Activated T-cell treated with anti-CD3 and anti-CD28 coated beads, Interleukin-2, amount 50 U/mL, for 72 hours (primary cell): ENCODE measurements at places on chromosomes 11 and 22.

- no peak for DNase-seq
Observed at GRCh38 chr11:34957606-34958005, 41.2 kb downstream of the PDHX start.

DNA sequence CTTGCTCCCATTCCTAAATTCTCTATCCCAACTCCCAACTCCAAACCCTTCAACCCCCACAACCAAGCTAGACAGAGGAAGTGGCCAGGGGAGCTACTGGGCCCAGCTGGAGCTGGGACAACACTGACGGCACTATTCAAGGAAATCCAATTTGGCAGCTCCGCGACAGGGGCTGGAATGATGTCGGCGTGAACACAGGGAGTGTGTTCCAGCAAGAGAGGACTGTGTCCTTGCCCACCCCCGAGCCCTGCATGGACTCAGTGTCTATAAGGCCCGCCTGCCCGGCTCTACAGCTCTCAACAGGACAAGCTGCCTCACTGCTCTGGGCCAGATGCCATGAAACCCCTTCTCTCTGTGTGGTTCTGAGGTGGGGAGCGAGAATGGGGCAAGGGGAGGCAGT, 11.3 kb downstream of the PCSK7 start:
- DNase-seq: no peak

DNA sequence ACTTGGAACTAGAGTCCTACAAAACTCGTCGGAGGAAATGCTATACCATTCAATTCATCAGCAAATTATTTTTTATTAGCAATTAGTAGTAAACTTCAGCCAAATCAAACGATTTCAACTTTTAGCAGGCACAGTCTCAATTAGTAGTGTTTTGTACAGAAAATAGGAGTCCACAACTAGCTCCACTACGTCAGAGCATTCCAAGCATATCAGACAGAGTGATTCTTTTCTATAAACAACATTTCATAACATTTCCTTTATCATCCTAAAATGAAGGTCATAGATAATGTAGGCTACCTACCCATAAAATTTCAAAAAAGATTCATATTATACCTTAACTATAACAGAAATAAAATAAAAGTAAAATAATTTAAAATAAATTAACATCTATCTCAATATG, 169.9 kb downstream of the KIF18A start:
- DNase-seq: no peak

GRCh38 chr11:82560836-82561235, 172.8 kb downstream of the FAM181B start:
- DNase-seq: no peak

- no peak for DNase-seq
Observed at GRCh38 chr11:128116885-128117284, 470.5 kb downstream of the ETS1 start.

GRCh38 chr11:303363-303762, 4.0 kb upstream of the IFITM5 start:
- no peak for DNase-seq

DNA sequence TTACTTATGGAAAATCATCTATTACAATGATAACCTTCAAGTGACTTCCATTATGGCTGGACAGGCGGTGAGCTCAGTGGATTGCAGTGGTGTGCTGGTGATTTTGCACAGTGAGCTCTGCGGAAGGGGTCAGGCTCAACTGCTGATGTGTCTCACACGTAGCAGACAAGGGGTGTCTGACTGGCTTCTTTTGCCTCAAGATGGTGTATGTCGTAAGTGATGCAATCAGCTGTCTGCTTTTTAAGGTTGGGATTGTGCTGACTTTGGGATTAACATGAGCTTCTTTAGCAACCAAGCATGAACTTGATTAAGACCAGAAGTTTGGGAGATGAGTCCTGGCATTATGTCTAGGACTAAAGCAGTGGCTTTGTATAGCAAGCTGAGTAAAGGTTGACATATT, 49.5 kb downstream of the POLD3 start:
- no peak for DNase-seq

DNA sequence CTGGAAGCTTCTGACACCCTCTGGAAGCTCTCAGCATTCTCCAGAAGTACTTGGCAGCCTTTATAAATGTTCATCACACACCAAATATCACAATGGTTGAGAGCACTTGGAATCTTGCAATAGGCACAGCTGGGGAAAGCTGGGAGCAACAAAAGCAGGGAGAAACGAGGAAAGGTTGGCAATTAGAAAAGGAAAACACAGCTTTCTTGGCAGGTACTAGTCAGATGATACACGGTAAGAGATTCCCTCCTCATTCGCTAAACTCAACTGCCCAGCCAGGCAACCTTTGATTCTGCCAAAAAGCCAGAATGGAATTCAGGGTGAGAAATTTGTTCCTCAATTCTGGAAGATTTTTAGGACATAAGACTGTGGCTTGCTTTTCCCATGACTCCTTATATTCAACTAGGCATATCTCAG, 576.9 kb upstream of the ANO5 start:
- no peak for DNase-seq

DNA sequence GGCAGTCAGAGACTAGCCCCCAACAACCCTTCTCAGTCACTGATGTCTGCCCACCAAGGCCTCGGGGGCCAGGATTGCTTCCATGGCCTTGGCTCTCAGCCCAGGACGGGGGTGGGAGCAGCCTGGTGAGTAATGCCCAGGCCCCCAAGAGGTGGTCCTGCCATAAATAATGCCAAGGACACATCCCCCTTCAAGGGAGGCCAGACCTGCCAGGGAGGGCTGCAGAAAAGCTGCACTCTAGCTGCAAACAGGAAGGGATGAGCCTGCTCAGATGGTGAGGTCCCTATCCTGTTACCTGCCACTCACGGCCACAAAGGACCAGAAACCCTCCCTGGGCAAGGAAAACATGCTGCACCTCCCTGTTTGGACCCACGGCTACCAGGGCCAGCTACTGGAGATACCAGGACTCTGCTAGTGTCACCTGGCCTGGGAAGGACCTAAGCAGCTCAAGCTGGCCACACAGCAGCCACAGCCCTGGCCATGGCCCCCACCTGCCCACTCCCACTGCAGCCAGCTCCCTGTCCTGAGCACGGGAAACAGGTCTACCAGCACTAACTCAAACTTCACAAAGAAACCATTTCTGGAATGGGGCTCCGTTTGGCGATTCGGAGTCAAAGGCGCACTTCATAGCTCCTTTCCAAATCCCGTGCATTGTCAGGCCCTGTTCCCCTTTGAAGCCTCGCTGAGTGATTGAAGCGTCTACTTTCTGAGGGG, 12.1 kb downstream of the GNB1L start:
- DNase-seq: no peak

DNA sequence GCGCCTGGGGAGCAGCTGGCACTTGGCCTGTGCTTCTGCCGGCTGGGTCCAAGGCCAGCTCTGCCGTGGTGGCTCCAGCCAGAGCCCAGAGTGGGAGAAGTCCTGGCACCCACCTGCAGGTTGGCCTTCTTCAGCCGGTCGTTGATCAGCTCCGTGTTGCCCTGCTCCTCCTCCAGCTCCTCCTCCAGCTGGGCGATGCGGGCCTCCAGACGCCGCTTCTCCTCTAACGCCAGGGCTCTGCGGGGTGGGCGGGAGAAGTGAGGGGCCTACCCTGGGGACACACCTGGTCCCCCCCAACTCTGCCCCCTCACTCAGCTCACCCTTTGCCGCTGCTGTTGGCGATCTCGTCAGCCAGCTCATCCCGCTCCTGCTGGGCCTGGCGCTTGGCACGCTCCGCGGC, 32.6 kb downstream of the APOL1 start:
- DNase-seq: no peak

DNA sequence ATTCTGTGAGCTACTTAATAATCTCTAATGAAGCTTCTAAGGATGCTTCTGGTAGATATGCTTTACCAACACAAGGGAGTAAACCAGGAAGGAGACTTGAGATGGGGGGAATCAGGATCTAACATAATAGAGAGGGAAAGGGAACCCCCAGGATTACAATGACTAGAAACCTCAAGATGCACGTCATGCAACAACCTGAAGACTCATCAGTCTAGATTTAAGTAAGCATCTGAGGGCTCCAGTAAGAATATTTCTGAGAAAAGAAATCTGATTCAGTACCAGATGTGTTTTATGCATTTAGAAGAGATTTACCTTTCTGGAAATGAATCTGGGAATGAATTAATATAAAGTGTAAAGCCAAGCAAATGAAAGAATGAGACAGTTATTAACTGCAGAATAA, 15.2 kb downstream of the KDM4D start:
- DNase-seq: no peak

DNA sequence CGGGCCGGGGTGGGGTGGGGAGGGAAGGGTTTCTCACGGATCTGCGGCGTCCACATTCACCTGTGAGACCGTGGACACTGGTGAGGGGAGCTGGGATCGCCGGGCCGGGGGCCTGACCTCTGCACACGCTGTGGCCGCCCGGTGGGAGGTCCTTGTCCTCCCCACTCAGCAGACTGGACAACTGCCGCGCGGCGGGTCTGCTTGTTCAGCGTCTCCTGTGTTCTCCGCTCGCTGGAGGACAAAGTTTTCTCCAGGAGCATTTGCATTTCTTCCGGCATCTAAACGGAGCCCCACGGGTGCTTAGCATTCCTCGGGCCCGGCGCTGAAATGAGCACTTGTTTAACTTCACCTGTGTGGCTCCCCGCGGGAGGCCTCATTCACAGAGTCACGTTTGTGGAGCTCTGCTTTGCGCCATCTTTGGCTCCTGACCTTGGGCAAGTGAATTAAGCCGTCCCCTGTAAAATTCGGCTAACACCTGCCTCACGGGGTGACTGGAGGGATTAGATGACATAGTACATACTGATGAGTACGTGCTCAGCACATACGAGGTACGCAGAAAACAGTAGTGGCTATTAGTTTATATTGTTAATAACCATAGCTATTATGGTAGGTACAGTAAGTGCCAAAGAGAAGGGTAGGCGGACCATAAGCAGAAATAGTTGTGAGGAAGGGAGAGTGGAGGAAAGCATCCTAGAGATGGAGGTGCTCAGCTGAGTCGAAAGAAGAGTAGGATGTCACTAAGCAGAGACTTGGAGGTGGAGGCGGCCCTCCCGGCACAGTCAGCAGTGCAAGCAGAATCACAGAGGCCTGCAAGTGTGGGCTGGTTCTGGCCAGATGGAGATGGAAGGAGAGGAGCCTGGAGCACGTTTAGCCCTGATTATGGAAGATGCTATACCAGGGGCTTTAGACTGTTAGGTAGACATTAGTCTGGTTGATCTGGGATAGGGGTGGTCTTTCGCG, 885 bp downstream of the TRMU start:
- peak; percentile 35 for DNase-seq

DNA sequence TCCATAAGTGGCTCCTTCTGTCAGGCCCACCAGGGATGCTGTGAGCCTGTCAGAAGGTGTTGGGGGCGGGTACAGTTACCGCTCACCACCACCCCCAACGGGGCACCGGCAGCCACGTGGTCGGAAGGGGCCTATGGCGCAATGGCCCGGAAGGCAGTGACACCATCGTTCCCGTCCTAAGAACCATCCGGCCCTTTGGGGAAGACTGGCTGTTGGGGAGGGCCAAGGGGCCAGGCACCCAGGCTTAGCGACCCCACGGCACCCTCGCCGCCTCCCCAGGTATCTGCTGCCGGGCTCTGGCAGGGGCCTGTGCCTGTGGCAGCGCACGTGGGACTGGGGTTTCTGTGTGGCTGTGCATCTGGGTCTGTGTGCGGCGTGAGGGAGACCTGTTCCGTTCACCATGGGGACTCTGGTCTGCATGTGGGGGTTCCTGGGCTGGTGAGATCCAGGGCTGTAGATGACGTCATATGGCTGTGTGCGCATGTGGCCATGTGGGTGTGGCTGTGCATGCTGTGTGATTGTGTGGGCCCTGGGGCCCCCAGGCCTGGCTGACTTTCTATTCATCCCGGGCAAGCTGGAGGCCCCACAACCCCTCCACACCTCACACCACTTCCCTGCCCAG, 717 bp downstream of the OSM start:
- peak; percentile 88 for DNase-seq

- DNase-seq: peak; percentile 89
Observed at GRCh38 chr22:22207845-22208564, 36.6 kb upstream of the VPREB1 start.

DNA sequence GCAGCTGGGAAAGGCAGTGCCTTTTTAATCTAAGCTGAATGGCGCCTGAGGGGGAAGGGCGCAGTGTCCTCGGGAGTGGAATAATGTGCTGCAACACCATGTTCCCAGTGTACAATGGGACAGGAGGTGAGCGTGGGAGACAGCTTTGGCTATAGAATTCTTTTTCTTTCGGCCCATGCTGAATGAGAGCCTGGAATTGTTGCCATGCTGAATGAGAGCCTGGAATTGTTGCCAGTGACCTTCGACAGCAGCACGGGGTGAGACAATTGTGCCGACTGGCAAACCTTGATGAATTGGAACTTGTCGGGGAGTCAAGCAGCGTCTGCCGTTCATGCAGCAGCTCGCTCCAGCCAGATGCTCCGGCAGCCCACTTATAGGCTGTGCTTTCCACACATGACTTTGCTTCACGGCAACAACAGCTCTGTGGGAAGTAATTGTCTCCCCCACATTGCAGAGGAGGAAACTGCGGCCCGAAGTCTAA, 141.4 kb upstream of the E2F8 start:
- DNase-seq: no peak

DNA sequence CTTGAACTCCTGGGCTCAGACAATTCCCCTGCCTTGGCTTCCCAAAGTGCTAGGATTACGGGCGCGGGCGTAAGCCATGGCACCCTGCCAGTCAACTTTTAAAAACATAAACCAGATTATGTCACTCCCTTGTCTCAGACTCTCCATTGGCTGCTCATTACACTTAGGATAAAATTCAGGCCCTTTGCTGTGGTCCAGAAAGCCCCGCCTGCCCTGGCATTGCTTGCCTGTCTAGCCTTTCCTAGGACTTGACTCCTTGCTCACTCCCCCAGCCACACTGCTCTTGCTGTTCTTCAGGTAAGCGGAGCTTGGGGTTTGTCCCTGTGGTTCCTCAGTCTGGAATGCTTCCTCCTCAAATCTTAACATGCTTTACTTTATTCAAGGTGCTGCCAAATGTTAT, 30.5 kb downstream of the DIXDC1 start:
- no peak for DNase-seq

- no peak for DNase-seq
Observed at GRCh38 chr11:85811624-85812023, 683 bp upstream of the SYTL2 start.

DNA sequence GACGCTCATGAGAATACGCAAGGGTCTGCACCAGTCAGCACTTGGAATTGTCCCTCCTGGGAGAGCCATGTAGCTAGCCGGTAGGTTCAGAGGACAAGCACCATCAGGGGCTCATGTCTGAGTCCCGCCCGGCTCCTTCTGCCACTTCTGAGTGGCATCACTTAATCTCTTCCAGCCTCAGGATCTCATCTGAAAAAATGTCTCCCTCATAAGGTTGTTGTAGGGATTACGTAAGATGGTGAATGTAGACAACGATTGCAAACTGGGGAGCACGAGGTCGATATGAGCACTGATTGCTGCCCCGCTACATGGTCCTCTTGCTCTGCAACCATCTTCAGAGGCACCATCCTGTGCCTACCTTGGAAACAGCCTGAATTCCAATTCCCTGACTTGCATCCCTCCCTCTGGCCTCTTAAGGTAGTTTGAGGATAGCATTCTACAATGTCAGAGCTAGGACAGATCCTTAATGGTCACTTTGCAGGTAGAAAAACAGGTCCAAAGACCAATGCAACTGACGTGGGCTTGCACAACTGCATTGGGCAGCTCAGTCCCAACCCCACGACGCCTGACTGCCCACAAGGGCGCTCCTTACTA, 115.8 kb upstream of the TMEM45B start:
- DNase-seq: no peak

- DNase-seq: no peak
Observed at GRCh38 chr22:30573594-30574094, 821 bp downstream of the GAL3ST1 start.
